Activated T-cell treated with anti-CD3 and anti-CD28 coated beads, Interleukin-2, amount 50 U/mL, for 48 hours (primary cell): ENCODE measurements at places on chromosomes 16 and 17.

DNA sequence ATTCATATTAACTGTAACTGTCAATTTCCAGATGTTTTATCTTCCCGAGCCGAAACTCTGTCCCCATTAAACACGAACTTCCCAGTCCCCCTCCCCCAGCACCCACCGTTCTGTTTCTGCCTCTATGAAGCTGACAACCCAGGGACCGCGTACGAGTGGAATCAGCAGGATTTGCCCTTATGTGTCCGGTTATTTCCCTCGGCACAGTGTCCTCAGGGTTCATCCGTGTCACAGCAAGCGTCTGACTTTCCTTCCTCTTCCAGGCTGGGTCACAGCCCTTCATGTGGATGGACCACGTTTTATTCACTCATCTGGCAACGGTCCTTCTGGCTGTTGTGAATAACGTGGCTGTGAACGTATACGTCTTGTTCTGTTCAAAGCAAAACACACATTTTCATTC lies 31.3 kb downstream of the METRNL start:
- DNase-seq, result no peak

- DNase-seq, result no peak
These were observed 19.9 kb upstream of the KCNG4 start for GRCh38 chr16:84259691-84260090.

GRCh38 chr16:68848786-68849185 lies 5.5 kb downstream of the TANGO6 start:
- DNase-seq, result no peak

GRCh38 chr17:81960130-81960958 lies 643 bp downstream of the NOTUM start:
- no peak for DNase-seq

DNA sequence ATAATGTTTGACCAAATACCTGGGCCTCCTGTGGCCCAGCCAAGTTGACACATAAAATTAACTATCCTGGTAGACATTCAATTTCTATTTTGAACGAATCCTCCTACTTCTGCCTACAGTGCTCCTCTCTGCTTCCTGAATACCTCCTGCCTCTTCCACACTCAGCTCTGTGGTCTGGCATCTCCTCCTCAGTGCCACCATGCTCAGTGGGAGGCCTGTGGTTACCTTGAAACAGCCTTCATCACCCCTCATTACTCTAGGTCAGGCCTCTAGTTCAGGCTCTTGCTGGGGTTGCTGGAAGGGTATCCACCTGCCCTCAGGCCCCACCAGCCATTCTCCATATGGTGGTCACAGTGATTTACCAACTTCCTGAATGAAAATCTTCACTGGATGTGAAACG lies 5.1 kb downstream of the LYRM9 start:
- no peak for DNase-seq

- no peak for DNase-seq
These were observed 66.0 kb downstream of the RPH3AL start for GRCh38 chr17:286571-286970.
